ENCODE measurements at places on chromosomes 16 and 17. TPM values are rescaled to one million over a fixed set of nuclear protein-coding genes. Genes with fewer than 3 reads are reported as not detected.

DNA sequence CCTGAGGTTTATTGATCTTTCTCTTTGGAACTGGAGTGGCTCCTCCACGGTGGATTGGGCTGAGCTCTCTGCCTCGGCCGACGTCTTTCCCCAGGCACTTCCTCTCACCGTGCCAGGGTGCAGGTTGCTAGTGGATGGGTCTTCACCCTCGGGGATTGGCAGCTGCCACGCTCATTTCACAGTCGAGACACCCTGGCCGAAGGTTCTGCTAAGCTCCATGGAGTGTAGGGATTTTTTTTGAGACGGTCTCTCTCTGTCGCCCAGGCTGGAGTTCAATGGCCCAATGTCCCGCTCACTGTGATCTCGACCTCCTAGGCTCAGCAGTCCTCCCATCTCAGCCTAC is 280.8 kb downstream of the SEC14L1 start:
- no peak for DNase-seq
- H3K27ac ChIP-seq: peak overlapping the region; percentile 57
- H3K4me1 ChIP-seq: peaks cover 69% of the 10 kb centered on the region
- peaks cover 10% of the 10 kb centered on the region for H3K36me3 ChIP-seq
- H3K4me3 ChIP-seq: no peak overlapping the region

DNA sequence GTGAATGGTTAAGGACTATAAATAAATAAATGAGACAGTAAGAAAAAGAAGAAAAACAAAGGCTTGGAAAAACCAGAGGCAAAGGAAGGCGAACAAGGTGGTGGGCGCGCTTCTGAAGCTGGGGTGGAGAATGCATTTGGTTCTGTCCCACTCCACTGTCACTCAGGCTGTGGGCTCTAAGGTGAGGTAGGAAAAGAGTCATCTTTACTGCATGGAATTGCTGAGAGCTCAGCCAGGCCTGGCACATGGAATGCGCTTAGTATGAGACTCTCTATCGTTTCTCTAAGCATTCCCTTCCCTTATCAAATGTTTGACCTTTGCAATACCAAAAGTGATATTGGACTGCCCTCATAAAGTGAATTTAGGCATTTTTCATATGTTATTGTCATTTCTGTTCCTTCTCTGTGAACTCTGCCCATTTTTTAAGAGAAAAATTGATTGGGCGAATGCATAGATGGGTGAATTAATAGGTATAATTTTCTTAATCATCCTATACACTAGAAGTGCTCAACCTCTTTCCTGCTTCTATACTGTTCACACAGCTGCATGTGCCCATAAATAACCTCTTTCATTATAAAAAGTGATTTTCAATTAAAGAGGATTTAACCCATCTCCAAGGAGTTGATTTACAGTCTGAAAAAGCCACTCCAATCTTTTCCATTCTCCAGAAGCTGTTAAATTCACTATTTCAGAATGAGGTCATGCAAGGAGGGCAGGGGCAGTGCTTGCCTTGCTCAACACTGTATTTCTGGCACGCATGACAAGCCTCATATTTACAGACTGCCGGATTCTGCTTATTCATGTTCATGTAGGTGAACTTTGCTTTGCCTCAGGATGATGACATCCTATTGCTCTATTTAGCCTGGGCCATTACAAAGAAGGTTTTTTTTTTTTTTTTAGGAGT is 87.7 kb downstream of the MYH10 start:
- H3K4me1 ChIP-seq: no peaks in the 10 kb centered on the region
- no peaks in the 10 kb centered on the region for H3K36me3 ChIP-seq
- no peak for DNase-seq
- H3K27me3 ChIP-seq: no peaks in the 10 kb centered on the region
- H3K4me3 ChIP-seq: no peak overlapping the region

DNA sequence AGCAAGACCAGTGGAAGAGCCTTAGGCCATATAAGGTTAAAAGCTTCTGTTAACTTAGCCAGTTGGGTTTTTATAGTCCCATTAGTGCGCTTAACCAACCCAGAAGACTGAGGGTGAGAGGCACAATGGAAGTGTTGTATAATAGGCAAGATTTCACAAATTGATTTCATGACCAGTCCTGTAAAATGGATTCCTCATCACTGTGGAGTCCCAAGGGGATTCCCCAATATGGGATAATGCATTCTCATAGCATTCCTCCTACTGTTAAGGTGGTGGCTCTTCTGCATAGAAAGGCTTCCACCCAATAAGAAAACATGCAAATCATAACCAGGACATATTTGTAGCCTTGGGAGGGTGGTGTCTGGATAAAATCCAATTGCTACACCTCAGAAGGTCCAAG is 22.1 kb upstream of the B4GALNT2 start:
- H3K4me3 ChIP-seq: no peak overlapping the region
- H3K27ac ChIP-seq: no peak overlapping the region

GRCh38 chr16:75943705-75944514 is 217.6 kb upstream of the CPHXL start:
- no peak for DNase-seq
- H3K4me1 ChIP-seq: no peaks in the 10 kb centered on the region
- H3K4me3 ChIP-seq: no peak overlapping the region
- no peak overlapping the region for H3K27ac ChIP-seq
- no peaks in the 10 kb centered on the region for H3K27me3 ChIP-seq

- H3K4me3 ChIP-seq: peak overlapping the region; percentile 73
- H3K27me3 ChIP-seq: no peaks in the 10 kb centered on the region
- H3K27ac ChIP-seq: peak overlapping the region; percentile 52
- no peak for DNase-seq
Measured at GRCh38 chr16:12538667-12539091, 265.0 kb downstream of the CPPED1 start.

DNA sequence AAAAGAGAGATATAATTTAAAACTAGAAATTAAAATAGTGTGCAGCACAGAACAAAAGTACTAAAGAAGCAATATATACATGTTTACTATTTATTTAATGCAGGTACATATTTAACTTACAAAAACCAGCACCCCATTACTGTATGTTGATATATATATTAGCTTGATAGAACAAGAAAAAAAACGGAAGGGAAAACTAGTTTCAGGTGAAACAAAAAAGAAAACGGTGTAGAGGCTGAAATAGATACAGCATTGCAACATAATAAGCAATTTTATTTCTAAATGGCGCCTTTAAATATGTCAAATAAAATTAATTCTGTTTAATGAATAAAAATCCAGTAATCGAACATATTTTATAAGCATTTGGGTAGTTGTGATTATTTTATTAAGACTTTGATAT is 3.9 kb downstream of the HNF1B start:
- peaks cover 40% of the 10 kb centered on the region for H3K4me1 ChIP-seq
- peaks cover 39% of the 10 kb centered on the region for H3K27me3 ChIP-seq
- no peak for DNase-seq
- no peak overlapping the region for H3K4me3 ChIP-seq
- H3K36me3 ChIP-seq: no peaks in the 10 kb centered on the region
- H3K27ac ChIP-seq: no peak overlapping the region

DNA sequence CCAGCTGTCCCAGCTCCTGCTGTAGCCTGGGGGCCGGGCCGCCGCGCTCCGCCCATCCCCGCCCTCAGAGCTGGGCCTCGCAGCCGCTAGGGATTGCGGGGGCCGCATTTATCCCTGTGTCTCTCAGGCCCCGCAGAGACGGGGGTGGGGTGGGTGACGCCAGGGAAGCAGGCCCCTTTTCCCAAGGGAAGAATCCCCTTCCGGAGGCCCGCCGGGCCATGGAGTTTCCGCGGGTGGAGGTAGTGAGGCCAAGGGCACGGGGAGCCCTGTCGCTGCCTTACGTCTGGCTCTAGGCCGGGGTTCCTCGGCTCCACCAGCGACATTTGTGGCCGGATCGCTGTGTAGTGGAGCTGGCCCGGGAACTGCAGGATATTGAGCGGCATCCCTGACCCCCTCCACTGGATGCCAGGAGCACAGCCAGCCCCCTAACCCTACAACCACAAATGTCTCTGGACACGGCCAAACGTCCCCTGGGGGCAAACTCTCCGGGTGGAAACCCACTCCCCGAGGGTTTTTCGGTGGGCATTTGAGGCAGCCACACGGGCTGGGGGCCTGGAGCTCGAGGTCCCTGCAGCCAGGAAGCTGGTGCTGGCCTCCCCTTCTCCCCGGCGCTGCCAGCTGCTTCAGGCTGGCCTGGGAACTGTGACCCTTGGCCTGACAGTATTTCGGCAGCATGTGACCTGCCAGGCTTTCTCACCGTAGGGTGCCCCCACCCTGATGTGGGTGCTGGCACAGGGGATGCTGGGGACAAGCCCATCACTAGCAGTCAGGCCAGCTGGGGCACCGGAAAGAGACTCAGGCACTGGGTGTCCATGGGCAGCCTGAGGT is 12.0 kb upstream of the CD300A start:
- peak; percentile 28 for DNase-seq
- no peak overlapping the region for H3K27ac ChIP-seq
- peaks cover 4% of the 10 kb centered on the region for H3K4me1 ChIP-seq
- no peak overlapping the region for H3K4me3 ChIP-seq
- no peaks in the 10 kb centered on the region for H3K36me3 ChIP-seq
- H3K27me3 ChIP-seq: no peaks in the 10 kb centered on the region

- no peaks in the 10 kb centered on the region for H3K36me3 ChIP-seq
- DNase-seq: no peak
- no peak overlapping the region for H3K4me3 ChIP-seq
- no peak overlapping the region for H3K27ac ChIP-seq
- no peaks in the 10 kb centered on the region for H3K27me3 ChIP-seq
Measured at GRCh38 chr16:21260870-21261791, 17.0 kb downstream of the CRYM start.

The PSME3IP1 gene
- 140 TPM for total RNA-seq

The PYY gene
- total RNA-seq: not detected

GRCh38 chr16:10896723-10897122 is 19.7 kb downstream of the CIITA start:
- DNase-seq: no peak
- no peaks in the 10 kb centered on the region for H3K4me1 ChIP-seq
- no peak overlapping the region for H3K4me3 ChIP-seq

GRCh38 chr16:12330946-12331345 is 354.4 kb downstream of the SNX29 start:
- H3K36me3 ChIP-seq: no peaks in the 10 kb centered on the region
- H3K27me3 ChIP-seq: no peaks in the 10 kb centered on the region
- H3K4me1 ChIP-seq: no peaks in the 10 kb centered on the region
- no peak overlapping the region for H3K27ac ChIP-seq

DNA sequence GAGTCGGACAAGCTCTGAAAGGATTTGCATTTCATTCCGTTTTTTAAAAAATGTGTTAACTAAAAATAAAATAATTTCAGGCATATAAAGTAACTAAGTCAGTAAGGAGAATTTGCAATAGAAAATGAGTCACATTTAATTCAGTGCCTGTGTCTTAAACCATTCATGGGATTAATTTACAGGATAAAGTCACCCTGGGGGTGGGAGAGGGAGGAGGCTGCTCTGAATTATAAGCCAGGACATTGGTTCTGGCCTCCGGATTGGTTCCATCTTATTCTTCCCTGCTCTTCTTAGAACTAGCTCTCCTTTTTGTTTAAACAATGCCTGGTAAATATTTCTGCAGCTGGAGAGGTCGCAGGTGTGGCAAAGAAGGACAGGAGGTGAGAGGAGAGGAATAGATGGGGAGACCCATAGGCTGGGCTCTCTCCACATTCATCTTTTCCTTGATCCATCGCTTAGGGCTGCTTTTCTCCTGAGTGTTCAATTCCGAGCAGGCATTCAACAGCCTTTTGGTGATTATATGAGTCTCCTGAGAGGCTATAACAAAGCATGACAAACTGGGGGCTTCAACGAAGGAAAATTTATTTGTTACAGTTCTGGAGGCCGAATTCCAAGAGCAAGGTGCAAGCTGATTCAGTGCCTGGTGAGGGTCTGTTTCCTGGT is 319.2 kb downstream of the PHKB start:
- H3K27me3 ChIP-seq: no peaks in the 10 kb centered on the region
- no peaks in the 10 kb centered on the region for H3K4me1 ChIP-seq
- H3K27ac ChIP-seq: no peak overlapping the region
- no peak for DNase-seq
- peak overlapping the region; percentile 69 for H3K4me3 ChIP-seq

DNA sequence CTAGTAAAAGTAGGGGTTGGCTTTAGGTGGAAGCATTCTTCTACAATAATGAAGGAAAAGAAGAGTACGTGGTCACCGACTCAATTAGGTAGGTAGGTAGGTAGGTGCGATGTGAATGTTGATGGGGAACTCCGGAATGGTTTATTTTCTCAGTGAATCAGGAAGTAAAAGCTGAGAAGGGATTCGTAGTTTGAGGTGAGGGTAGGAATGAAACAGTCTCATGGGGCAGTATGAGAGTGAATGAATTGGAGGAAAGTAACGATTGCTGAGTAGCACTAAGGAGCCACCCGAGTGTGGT is 13.9 kb downstream of the PER1 start:
- H3K36me3 ChIP-seq: peaks cover 18% of the 10 kb centered on the region
- DNase-seq: no peak
- peaks cover 18% of the 10 kb centered on the region for H3K4me1 ChIP-seq
- H3K27me3 ChIP-seq: no peaks in the 10 kb centered on the region
- H3K4me3 ChIP-seq: peak overlapping the region; percentile 92

DNA sequence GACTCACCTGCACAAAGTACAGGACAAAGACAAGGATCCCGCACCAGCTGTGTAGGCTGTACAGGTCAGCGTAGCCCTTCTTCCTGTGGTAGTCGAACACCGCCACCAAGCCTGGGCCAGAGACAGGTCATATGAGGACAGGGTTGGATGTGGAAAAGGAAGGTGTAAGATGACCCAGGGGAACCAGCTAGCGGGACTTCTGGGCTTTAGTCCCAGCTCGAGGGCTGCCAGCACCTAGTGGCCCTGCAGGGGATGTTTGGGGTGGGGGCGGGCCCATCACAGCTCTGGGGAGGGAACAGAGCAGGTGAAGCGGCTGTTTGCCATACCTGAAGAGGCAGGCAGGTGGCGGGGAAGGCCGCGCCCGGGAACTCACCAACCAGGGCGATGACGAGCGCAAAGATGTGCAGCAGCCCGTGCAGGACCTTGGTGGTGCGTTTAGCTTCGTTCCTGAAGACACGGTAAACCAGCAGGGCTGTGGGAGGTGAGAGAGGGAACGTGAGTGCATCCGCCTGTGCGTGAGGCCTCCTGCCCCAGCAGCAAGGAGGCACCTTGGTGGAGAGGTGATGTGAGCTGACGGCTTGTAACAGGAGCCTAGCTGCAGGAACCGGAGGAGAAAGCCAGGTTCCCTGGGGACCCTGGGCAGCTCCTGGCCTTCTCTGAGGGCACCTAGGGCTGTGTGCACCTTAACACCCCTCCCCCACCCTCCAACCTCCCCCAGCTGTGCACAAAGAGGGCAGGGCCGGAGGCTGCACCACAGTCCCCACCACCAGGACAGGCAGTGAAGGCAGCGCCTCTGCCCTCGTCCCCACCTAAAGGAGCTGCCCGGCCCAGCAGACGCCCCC is 10.2 kb downstream of the CYB561 start:
- no peak overlapping the region for H3K27ac ChIP-seq
- no peak for DNase-seq
- no peaks in the 10 kb centered on the region for H3K27me3 ChIP-seq
- H3K4me3 ChIP-seq: no peak overlapping the region
- H3K36me3 ChIP-seq: no peaks in the 10 kb centered on the region

DNA sequence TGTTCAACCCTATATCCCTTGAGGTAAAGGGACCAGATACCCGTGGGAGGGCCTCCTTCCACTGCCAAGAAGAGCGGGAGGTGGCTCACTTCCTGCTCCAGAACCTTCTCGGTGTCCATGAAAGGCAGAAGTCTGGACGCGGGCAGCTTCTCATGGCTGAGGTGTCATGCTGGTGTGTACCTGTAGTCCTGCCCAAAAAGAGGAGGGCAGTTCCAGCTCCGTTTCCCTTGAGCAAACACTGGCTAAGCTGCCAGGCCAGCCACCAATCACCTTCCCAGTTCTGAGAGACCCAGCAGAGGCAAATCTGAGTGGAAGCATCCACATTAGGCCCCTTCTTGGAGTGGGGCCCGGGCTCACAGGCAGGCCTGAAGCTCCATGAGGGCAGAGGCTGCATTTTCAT is 5.6 kb downstream of the TMEM11 start:
- no peak for DNase-seq
- H3K36me3 ChIP-seq: peaks cover 29% of the 10 kb centered on the region
- H3K4me3 ChIP-seq: no peak overlapping the region

All from CD4-positive, CD25-positive, alpha-beta regulatory T cell (primary cell).